Left kidney (tissue), 8 donors: ENCODE measurements at places on chromosomes 1 and 21.

GRCh38 chr1:20775700-20776099, 11.4 kb downstream of the HP1BP3 start:
- no peak for DNase-seq

- peak; percentile 18 for DNase-seq
These were observed 47.3 kb upstream of the LYPLAL1 start for GRCh38 chr1:219126377-219126776.

- DNase-seq: no peak
These were observed 64.6 kb downstream of the CAPN2 start for GRCh38 chr1:223776826-223777454.

DNA sequence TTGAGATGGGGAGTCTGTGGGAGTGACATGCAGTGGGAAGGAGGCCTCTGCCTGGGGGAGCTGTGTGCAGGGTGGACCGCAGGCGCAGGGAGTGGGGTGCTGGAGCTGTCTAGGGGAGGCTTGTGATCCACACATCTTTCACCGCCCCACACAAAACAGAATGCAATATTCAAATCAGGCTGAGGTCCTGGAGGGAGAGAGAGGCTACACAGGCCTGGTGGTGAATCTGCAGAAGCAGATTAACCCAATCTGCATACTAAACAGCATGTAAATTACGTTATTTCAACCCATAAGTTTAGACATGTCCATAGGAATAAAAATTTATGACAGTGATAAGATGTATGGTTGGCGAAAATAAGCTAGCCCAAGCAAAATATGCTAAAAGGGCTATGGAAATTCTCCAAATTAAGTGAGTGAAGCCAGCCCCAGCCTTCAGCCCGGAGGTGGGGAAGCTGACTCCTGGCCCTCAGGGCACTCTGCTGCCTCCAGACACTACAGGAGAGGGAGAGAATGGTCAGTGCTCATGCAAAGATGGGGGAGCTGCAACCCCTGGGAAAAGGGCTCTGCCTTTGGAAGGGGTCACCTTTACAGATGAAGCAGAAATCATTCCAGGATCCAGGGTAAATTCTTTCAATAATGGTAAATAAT, 156.2 kb upstream of the CTTNBP2NL start:
- DNase-seq: no peak

DNA sequence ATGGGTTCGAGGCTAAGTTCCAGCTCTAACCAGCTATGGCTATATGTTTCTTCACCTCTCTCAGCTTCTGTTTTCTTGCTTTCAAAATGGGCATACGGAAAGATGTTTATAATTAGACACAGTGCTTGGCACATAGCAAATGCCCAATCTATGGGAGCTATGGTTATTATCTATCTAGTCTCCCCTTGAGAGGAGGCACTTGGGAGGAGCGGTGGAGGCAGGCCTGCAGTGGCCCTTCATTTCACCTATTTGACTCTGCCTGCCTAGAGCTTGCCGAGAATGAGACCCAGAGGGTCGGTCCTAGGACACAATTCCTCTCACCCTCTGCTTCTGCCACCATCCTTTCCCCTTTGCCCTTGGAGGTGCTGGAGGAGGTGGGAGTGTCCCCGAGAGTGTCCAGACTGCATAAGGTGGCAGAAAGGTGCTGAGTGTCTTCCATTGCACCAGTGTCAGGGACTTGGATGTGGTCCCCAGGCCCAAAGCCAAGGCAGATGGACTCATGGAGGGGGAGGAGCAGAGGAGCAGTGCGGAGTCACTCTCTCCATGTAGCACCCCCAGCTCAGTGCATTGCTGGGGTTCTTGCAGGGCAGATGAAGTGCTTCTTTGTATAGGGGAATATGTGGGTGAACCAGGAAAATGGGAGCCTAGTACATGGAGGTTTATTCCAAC, 9.0 kb downstream of the LGR6 start:
- no peak for DNase-seq

DNA sequence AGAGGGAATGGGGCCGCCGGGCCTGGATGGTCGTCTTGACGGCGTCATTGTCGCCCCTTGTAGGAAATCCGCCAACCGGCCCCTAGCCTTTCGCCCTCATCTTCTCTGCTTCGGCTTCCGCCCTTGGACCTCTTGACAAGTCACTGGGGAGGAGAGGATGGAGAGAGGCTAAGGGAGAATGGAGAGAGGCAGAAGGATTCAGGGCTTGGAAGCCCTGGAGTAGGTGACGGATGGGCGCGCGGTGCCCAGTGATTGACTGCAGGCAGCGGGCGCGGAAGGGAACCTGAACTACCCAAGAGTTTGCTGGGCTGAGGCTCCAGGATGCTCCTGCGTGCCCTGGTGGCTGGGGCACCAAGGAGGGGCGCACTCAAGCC, 651 bp downstream of the PDE4B start:
- peak; percentile 12 for DNase-seq

- no peak for DNase-seq
These were observed 45.5 kb upstream of the MRPS6 start for GRCh38 chr21:34027721-34028461.

DNA sequence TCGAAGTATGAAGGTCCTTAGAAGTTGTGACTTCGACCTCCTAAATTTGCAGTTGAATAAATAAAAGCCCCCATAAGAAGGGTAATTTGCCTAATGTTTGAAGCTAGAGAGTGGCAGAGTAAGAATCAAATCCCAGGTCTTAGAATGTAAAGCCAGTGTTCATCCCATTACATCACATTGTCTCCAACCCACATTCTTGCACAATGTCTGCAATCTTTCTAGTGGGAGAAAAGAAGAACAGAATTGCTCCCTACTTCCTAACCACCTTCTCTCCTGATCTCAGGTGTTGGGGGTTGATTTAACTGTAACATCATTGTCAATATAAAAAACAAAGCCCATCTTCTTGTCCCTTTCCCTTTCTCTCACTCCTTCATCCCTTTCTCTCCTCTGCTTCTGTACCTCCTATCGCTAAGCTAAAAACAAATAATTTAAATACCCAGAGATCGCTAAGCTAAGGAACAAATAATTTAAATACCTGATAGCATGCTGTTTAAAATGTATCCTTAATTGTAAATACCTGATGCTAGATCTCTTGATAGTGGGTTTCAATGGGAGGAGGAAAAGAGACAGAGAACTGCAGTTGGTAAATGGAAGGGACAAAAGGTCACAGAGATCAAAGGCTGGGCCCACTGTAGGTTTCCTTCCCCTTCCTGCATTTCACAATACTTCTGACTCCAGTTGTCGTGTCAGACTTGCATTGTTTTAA, 32.1 kb upstream of the CCDC190 start:
- no peak for DNase-seq
